ENCODE measurements at places on chromosomes 6 and 20.

DNA sequence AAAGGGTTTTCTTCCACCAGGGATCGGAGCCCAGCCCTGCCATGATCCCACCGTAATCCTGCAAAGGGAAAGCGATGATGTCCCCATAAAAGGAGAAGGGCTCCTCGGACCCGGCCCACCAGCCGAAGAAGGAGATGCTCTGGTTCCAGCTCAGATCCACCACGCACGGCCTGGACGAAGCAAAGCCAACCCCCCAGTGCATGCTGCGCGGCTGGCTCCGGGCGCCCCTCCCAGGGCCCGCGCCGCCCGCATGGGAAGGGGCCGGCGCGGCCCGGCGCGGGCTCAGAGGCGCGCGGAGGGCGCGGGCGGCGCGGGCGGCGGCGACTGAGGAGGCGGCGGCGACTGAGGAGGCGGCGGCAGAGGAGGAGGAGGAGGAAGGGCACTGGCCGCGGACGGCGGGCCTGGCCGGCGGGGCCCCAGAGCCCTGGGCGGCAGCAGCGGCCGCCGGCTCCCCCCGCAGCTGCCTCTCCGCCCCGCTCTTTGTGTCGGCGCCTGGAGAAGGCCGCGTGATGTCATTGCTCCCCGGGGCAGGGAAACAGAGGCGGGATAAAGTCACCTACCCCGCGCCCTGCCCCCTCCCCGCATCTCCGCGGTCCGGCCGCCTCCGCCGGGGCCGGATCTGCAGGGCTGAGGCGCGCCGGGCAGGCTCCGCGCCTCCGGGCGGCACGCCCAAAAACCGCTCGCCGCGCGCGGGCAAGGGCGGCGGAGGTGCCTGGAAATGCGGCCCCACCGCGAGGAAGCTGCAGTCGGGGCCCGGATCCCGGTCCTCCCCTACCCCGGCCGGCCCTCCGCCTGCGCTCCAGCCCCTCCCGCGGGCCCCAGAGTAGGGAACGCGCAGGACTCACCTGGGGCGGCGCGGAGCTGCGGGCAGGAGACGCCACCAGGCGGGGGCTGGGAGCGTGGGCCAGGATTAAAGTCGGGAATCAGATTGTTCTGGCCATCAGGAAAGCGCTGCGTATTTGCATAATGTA lies at the start of gene FAXC:
Gene FAXC, minus strand, starts transcription at position 504 of the 971 bp plus-strand sequence. Its CDS starts 302 bp downstream, at position 202.
- peak; percentile 74 for DNase-seq

- DNase-seq, result no peak
Measured at GRCh38 chr6:44761046-44761445, 373.5 kb downstream of the CDC5L start.

DNA sequence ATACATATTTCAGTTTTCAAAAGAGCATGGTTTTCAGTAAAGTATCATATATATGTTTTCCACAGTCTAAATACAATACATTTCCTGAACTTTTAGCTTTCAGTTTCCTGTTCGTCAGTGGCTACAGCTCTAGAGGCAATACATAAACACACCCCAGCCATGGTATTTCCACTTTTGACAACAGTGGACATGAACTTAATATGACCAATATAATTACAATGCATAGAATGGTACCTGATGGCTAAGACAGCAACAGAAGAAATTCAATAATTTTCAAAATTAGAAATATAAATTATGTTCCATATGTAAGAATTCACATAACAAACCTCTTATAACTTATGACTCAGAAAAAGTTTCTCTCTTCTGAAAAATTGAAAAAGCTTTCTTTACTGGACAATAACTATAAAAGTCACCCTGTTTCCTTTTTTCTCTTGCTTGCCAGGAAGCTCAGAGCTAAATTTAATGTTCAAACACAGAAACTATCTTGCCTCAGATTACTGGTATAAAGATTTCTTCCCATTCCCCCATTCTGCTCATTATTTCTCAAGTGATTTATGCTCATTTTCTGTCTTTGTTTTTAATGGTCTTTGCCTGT lies 19.2 kb downstream of the FKBP5 start:
- no peak for DNase-seq

DNA sequence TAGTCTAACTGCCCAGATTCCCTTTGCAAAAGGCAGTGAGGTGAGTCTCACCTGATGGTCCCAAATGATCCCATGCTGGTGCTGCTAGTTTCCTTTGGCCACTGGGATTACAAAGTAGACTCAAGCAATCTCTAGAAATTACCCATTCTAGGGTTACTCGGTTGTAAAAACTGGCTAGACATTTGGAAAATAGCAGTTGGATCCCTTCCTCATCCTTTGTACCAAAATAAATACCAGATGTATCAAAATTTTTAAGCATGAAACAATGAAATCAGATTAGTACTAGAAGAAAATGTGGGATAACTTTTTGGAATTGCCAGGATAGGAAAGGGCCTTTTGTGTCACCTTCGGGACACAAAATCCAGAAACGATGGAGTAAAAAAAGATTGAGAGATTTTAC lies 112.9 kb upstream of the TOP1 start:
- no peak for DNase-seq

GRCh38 chr6:158688860-158689259 lies 39.0 kb downstream of the SYTL3 start:
- no peak for DNase-seq

DNA sequence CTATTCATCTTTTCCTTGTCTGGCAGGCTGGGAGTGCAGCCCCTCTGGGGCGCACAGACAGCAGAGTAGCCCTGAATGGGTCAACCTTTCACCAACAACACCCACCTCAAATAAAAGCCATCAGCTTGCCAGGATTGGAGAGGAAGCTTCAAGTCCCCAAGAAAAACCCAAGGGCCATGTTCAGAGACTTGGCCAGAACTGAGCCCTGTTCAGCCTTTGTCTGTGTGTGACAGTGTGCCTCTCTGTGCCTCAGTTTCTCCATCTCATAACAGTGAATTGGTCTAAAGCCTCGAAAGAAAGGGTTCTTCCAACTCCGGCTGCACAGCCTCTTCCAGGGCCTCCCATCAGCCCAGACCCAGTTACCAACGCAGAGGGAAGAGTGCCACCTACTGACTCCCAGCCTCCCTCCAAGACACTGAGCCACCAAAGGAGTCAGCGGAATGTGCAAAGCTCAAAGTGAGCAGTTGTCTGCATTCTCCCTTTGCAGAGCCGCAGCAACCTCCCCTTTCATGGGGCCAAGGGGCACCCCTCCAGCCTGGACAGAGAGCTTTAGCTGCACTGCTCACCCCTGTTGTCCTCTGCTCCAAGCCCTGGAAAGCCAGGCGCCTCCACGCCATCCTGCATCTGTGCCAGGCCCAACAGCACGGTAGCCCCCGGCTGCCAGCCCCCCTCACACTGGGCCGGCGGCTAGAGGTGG lies 82.7 kb upstream of the TOP1 start:
- peak; percentile 57 for DNase-seq

DNA sequence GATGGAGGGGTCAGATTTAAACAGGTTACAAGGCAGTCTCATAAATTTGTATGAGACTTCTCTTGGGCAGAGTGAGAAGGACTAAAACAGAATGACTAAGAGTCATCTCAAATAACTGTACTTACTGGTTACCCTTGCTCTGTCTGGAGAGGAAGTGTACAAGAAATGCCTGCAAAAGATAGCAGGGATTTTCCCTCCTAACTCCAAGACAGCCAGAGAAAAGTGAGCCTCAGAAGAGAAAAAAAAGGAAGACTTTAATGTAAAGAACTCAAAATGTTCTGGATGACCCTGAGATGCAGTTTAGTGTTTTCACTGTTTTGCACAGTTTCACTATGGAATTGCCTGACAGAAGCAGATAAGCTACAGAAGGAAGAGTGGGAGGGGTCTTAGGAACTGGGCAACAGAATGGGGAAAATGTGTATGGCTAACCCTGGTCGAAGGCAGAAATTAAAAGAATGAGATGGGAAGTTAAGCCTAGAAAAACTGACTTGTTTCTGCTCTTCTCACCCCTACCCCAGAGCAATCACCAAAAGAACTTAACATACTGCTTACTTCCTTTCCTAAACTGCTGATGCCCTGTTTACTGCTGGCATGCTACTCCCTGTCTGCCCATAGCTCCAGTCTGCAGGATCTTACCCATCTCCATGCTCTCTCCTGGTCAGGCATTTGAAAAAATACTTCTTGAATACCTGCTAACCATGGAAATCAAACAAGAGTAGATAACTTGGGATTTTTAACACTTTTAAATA lies 98.1 kb upstream of the MARCKS start:
- no peak for DNase-seq

GRCh38 chr20:25072226-25072811 lies 9.6 kb downstream of the VSX1 start:
- DNase-seq, result no peak

DNA sequence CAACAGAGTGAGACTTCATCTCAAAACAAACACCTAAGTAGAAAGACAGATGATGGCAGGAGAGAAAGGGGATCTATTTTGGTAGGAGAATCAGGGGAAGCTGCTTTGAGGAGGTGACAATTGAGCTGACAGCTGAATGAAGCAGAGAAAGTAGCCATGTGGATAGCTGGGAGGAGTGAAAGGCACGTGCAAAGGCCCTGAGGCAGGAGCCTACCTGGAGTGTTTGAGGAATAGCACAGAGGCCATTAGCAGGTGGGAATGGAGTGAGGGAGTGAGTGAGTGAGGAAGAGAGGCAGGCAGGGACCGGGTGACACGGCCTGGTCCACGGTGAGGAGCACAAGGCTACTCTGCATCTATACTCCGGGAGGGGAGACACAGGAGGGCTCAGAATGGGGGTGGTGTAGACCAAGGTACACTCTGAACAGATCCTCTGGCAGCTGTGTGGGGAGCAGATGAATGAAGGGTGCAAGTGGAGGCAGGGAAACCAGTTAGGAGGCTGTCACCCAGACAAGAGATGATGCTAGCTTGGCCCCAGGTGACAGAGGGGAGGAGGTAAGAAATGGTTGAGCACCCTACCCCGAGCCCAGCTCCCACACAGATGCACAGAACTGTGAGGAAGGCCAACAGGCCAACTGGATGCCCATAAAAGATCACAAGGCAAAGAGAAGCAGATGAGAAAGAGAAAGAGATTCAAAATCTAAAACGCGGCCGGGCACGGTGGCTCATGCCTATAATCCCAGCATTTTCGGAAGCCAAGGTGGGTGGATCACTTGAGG lies 43.6 kb downstream of the NFATC2 start:
- no peak for DNase-seq

DNA sequence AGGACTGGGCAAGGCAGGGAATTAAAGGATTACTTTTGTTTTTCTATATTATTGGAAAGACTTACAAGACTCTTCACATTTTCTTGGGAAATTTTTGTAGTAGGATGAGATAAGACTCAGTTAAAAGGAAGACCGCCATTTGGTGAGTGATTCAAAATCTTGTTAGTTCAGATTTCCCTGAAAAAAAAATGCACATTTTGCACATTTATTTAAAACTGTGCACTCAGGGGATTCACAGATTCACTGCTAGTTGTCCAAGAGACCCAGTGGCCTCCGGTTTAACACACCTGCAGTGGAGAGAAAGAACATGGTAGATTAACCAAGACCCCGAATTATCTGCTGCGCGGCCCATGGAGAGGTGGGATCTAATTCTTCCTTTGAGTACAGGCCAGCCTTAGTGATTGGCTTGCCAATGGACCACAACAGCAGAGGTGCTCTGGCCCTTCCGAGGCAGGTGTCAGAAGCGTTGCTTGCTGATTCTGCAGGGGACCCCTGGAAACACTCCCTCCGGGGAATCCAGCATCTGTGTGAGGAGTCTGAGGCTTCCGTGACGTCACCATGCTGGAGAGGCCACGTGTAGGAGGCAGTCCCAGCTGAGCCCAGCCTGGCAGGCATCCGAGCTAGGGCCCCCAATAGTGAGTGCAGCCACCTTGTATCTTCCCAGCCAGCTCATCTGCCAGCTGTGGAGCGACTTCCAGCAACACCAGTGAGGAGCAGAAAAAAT lies 68.9 kb downstream of the ZNF217 start:
- DNase-seq, result no peak

DNA sequence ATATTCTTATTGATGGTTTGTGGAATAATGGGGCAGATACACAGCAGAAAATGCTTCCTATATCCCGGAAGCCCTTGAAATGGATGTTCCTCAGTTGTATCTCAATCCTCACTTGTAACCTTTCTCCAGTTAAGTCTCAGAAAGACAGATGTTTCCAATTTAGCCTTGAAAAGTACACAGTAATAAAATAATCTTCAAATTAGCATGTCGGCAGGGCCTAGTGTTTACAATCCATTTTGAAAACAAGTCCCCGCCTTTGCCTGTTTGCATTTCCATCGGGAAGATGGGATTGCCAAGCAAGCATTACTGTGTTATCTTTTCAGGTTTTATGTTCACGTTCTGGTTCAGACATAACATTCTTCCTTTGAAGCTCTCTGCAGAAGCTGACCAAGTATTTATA lies 41.5 kb downstream of the SNRNP48 start:
- no peak for DNase-seq

DNA sequence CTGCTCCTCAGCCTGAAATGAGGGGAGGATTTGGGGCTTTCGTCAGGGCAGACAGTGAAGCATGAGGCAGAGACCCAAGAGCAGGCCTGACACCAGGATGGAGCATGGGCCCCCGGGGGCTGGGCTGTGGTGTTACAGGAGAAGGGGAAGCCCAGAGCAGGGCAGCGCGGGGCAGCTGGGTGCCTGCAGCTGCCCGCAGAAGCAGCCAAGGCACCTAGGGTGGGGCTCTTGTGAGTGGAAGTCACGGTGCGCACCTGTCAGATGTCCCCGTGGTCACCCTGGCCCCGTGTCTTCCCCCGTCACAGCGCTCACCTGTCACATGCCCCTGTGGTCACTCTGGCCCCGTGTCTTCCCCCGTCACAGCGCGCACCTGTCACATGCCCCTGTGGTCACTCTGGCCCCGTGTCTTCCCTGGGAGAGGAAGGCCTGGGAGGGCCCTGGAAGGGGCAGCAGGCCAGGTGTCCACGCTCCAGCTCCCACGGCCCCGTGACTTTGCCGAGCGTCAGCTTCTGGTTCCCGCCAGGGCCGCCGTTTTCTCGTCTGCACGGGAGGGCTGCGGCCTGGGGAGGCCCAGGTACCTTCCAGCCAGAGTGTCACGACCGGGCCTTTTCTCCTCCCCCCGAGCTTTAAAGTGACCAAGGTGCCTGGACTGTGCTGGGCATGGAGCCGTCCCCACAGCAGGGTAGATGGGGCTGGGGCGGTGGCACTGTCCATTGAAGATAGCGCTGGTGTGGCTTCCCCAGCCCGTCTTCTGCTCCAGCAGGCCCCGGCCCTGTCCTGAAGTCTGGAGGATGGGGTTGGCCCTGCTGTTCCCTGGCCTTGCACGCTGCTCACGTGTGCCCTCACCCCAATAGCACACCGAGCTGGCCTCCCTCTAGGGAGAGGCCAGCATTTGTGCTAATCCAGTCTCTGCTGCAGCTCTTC lies 9.4 kb downstream of the ARFGAP1 start:
- DNase-seq, result no peak

- DNase-seq, result no peak
Measured at GRCh38 chr20:52785679-52786078, 186.5 kb upstream of the TSHZ2 start.

DNA sequence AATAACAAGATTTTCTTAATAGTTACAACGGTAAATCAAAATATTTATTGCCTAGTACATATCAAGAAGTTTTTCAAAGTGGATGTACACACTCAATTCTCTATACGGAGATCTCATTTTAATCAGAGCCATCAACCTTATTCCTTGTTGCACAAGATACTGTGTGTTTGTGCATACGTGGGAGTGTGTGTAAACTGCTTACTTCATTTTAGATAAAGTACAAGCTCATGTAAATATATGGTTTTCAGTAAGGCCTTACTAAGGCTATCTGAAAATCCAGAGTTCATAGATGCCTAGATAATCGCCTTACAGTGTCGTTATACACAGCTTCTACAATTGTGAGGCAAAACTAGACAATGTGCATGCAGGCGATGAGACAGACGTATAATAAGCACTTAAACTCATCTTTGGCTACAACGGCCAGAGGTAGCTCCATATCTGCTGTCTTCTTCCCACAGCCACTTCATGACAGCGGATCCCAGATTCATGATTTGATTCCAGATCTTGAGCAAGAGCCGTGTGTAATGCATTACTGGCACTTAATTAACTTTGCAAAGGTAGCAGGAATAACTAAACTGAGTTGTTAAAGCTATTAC lies 2.5 kb downstream of the PERP start:
- DNase-seq, result no peak
